ENCODE measurements at places on chromosomes 4 and X.

DNA sequence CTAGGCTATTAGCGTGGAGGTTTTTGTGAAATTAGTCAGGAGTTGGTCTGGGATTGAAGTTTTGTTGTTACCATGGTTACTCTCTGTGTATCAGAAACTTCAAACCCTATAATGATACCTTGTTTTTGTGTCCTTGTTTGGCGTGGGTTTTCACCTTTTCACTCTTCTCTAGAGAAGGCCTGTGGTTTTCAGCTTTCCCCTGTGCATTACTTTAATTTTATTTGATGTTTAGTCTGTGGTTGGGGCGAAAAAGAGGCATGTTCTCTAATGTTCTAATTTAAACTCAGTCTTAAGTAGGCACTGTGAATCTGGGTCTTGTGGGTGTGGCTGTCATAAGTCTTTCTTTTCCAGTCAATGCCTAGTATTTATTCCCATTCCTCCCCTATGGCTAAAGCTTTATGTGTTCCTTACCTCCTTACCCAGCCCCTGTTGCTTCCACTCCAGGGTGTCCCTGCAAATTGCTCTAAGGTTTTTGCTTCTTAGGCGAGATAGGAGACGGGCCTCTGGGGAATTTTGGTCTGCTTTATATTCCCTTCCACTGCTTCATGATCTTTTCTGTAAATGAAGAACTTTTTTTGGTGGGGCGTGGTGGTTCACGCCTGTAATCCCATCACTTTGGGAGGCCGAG is 326.3 kb upstream of the ZCCHC13 start:
- DNase-seq, result no peak

DNA sequence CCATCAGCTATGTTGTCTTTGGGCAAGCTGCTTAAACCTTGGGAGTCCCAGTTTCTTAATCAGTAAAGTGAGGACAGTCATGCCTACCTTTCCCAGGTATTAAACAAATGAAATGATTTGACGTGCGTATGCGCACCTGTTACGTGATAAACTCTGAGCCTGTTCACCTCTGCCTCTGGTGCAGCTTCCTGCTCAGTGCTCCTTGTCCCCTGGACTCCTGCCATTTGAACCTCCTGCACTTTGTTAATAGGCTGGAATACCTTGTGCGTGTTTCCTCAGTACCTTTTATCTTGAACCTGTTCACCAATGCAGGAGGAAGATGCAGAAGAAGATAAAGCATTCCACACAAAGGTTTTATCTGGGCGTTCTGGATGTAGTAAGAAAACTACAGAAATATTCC is 211.9 kb downstream of the CEP135 start:
- no peak for DNase-seq

- peak; percentile 27 for DNase-seq
Observed at GRCh38 chr4:40630335-40631021, 814 bp upstream of the RBM47 start.

DNA sequence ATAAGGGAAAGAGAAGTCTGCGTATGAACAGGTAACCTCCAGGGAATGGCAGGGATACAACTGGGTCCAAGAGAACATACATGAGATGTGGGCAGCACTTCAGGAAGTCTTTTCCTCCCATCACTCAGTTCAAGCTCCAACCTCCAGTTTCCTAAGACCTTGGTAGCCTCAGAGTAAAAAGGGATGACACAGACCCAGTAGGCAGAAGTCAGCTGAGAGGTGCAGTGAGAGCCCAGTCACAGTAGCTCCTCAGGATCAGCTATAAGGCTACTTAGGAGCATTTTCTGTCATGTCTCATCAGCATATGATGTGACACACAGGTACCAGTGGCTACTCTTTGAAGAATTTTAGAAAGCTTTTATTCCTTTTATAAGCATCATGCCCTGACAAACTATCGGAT is 12.5 kb upstream of the STS start:
- DNase-seq, result no peak

DNA sequence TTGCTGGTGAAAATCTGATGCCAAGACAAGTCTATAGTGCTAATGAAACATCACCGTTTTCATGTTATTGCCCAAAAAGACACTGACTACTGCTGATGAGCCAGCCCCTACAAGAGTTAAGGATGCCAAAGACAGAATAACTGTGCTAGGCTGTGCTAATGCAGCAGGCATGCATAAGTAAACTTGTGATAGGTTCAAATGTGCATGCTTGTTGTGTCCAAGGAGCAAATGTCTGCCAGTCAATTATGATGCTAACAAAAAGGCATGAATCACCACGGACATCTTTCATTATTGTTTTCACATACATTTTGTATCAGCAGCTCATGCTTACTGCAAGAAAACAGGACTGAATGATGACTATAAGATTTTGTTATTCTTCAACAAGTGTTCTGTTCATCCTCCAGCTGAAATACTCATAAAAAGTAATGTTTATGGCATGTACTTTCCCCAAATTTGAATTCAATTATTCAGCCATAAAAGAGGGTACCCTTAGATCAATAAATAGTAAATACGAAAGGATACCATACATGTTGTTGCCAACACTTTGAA is 306.9 kb upstream of the ARSJ start:
- DNase-seq, result no peak

- DNase-seq, result no peak
Observed at GRCh38 chr4:140732780-140733179, 23.4 kb downstream of the TBC1D9 start.

- peak; percentile 14 for DNase-seq
Observed at GRCh38 chrX:119698845-119699244, 5.9 kb upstream of the SEPTIN6 start.

GRCh38 chr4:7978489-7978888 is 38.8 kb upstream of the AFAP1 start:
- no peak for DNase-seq

DNA sequence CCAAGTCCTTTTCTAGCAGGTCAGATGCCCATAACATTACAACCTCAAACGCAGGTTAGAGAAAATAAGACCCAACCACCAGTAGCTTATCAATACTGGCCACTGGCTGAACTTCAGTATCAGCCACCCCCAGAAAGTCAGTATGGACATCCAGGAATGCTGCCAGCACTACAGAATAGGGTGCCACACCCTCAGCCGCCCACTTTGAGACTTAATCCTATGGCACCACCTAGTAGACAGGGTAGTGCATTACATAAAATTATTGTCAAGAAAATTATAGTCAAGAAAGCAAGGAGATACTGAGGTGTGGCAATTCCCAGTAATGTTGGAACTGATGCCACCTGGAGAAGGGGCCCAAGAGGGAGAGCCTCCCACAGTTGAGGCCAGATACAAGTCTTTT is 19.9 kb upstream of the TRIM61 start:
- no peak for DNase-seq

- DNase-seq, result no peak
Observed at GRCh38 chr4:122821092-122821491, 5.5 kb upstream of the FGF2 start.

GRCh38 chrX:19810006-19810774 is 77.2 kb downstream of the SH3KBP1 start:
- no peak for DNase-seq

DNA sequence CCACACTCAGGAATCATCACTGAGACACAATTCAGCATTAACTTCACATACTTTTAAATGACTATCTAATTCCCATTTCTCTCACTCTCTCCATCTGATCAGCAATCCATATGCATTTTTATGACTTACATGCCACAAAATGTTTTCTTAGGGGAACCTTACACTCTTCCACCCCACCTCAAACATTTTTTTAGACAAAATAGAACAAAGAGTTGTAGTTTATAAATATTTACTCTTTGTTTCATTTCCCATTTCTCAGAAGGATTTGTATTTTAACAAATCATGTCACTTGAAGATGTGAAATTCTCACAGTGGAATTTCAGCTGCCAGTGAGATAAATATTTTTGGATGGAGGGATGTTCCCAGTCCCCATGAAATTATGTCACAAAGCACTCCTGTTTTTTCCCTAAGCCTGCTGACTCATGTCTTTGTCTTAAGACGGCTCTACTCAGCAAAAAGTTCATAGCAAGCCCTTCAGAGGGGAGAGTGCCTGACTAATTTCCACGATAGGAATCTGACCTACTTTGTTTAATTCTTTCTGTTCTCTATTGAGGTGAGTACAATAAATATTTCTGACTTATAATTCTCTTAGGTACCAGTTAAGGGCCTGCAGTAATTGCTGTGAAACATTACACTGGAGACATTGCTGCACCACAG is 257.7 kb downstream of the THOC2 start:
- DNase-seq, result no peak

- no peak for DNase-seq
Observed at GRCh38 chr4:7475207-7475606, 40.5 kb upstream of the PSAPL1 start.

- no peak for DNase-seq
Observed at GRCh38 chr4:141705048-141705746, 68.8 kb downstream of the IL15 start.

- no peak for DNase-seq
Observed at GRCh38 chr4:151553874-151554273, 144.9 kb downstream of the FHIP1A start.

Measured in hippocampal formation (tissue), 2 donors.